Activated naive CD8-positive, alpha-beta T cell treated with anti-CD3 and anti-CD28 coated beads, Interleukin-2, amount 10 ng/mL, durations not matched to agents 7 days and 5 days (primary cell): ENCODE measurements at places on chromosomes 4 and X. TPM values are rescaled to one million over a fixed set of nuclear protein-coding genes. Genes with fewer than 3 reads are reported as not detected.

The IQCM gene
- total RNA-seq, result not detected

GRCh38 chr4:185718578-185719499, 93.2 kb downstream of the SORBS2 start:
- peaks cover 2% of the 10 kb centered on the region for H3K27me3 ChIP-seq
- DNase-seq, result no peak
- H3K4me3 ChIP-seq, result no peak overlapping the region

DNA sequence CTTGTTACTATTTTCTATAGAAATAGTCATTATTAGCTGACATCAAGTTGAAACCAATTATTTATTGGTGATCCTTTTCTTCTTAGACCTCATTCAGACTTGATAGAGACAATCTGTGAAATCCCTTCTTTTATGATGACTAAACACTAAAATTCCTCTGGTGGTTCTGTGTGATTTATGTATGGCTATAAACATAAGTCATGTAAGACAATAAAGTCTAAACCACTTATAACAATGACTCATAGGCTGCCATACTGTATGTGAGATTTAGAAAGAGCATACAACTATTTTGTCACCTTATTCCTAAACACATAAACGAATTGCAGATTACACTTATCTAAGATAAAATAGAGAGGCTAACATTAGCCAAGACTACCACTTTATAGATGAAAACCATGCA, 101.1 kb upstream of the PRR32 start:
- no peak overlapping the region for H3K4me3 ChIP-seq
- no peak overlapping the region for H3K27ac ChIP-seq
- H3K36me3 ChIP-seq, result no peaks in the 10 kb centered on the region
- no peaks in the 10 kb centered on the region for H3K4me1 ChIP-seq
- no peaks in the 10 kb centered on the region for H3K27me3 ChIP-seq
- DNase-seq, result no peak

DNA sequence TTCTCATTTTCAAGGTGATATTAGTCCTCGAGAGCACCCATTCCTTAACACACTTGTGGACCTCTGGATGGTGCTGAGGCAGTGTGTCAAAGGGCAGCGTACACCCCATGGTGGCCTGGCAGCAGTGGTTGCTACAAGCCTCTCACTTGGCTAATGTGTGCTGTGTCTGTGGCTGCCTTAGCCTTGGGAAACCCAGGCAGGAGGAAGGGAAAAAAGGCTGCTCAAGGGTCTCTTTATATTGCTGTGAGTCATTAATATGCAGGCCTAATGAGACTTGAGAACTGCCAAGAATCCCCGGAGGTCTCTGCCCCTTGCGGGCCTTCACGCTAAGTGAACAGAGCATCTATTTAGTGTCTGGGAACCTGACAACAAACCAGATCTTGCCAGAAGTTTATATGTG, 7.0 kb downstream of the PCDH10 start:
- no peak overlapping the region for H3K27ac ChIP-seq
- H3K27me3 ChIP-seq, result peaks cover 25% of the 10 kb centered on the region
- H3K36me3 ChIP-seq, result peaks cover 4% of the 10 kb centered on the region
- DNase-seq, result no peak

DNA sequence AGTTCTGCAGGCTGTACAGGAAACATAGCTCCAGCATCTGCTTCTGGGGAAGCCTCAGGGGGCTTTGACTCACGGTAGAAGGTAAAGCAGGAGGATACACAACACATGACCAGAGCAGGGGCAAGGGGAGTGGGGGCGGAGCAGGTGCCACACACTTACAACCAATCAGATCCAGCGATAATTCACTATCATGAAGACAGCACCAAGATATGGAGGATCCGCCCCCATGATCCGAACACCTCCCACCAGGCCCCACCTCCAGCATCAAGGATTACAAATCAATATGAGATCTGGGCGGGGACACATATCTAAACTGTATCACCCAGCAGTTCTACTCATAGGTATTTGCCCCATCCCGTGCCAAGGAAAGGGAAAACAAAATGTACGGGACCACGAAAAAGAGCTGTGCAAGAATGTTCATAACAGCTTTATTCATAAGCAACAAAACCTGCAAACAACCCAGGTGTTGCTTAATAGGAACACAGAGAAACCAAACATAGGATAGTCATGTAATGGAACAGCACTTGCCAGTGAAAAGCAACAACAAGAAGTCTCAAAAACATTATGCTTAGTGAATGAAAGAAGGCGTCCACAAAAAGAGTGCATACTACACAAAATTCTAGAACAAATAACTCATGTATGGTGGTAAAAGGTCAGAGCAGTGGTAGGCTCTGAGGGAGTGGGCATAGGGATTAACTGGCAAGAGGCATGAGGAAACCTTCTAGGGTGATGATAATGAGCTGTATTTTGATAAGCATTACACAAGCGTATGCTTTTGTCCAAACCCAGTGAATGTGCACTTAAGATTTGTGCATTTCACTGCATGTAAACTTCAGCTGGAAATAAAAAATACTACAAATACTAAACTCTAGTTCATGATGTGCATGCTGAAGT, 130.9 kb upstream of the FAM9B start:
- peaks cover 14% of the 10 kb centered on the region for H3K4me1 ChIP-seq
- H3K27me3 ChIP-seq, result no peaks in the 10 kb centered on the region
- no peak overlapping the region for H3K4me3 ChIP-seq
- H3K27ac ChIP-seq, result no peak overlapping the region

The PLXNB3 gene
- 1.3 TPM for total RNA-seq

DNA sequence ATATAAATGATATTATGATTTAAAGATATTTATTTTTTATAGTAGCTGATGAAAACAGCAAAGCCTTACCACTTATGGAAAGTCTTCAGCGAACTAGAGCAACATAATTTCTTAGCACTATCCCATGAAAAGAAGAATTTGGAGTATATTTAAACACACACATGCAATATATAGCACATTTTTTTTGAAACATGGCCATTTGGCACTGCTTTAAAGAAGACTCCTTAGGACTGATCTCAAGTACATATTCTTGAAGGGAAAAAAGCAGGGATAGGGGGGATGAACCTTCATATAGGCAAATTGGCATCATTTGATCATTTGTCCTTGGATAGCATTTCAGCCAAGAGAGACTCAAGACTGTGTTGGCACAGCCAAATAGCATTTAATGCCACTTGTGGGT, 193.3 kb downstream of the ANKRD50 start:
- H3K36me3 ChIP-seq, result no peaks in the 10 kb centered on the region
- no peak for DNase-seq
- H3K27me3 ChIP-seq, result no peaks in the 10 kb centered on the region
- no peak overlapping the region for H3K4me3 ChIP-seq
- no peak overlapping the region for H3K27ac ChIP-seq
- H3K4me1 ChIP-seq, result no peaks in the 10 kb centered on the region

DNA sequence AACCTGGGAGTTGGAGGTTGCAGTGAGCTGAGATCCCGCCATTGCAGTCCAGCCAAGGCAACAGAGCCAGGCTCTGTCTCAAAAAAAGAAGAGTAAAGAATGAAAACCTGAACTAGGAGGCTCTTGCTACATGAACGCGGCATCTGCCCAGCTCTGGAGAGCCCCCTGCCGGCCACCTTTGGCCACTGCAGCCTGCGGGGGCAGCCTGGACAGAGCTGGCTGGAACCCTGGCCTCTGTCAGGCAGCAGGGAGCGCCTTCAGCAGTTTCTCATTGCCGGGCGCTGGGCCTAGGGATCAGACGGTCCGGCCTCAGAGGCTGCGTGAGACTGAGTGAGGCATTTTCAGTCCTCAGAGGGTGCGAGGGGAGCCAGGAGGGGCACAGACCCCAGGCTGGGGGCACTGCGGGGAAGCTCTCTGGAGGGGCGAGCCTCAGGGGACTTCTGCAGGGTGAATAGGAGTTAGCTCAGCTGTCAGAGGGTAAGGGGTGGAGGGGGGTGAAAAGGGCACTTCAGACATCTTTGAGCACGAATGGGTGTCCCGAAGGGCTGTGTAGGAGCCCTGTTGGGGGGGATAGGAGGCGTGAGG, 17.5 kb downstream of the DOK7 start:
- no peaks in the 10 kb centered on the region for H3K4me1 ChIP-seq
- no peaks in the 10 kb centered on the region for H3K36me3 ChIP-seq
- DNase-seq, result peak; percentile 88
- no peak overlapping the region for H3K27ac ChIP-seq

The STPG2 gene
- total RNA-seq, result not detected
